GM04504 (cell line): ENCODE measurements at places on chromosomes 13 and 19.

- no peak for DNase-seq
Observed at GRCh38 chr13:103663996-103664395, 597.8 kb upstream of the SLC10A2 start.

GRCh38 chr13:37640499-37640898 lies 41.9 kb upstream of the POSTN start:
- no peak for DNase-seq

DNA sequence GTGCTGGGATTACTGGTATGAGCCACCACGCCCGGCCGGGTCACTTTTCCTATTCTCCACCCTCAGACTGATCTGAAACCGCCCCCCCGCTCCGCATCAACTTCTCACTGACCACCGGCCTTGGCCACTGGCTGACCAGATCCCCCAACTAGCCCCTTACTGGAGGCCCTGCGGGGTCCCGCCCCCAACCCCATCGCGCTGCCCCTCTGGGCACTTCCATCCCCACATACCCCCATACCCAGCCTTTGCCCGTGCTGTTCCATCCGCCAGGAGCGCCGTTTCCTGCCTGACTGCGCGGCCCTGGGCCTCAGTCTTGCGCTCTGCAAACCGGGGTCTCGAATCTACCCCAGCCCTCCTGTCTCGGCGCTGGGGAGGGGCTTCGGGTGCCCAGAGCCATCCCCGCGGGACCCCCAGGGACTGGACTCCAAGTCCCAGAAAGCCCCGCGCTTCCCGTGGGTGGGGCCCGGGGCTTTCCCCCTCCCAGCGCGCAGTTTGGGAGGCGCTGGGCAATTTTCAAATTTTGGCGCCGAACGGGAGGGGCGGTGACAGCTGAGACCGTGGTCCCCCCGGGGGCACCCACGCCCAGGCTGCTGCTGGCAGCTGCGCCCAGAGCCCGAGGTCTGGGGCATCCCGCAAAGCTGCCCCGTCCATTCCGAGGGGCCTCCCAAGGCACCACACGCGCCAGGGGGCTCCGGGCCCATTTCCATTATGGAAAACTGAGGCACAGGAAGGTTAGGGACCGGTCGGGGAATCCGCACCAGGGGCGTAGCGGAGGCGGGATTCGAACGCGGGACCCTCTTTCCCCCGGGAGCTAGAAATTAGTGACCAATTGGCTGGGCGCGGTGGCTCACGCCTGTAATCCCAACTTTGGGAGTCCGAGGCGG lies 5.2 kb upstream of the LMNB2 start:
- no peak for DNase-seq

DNA sequence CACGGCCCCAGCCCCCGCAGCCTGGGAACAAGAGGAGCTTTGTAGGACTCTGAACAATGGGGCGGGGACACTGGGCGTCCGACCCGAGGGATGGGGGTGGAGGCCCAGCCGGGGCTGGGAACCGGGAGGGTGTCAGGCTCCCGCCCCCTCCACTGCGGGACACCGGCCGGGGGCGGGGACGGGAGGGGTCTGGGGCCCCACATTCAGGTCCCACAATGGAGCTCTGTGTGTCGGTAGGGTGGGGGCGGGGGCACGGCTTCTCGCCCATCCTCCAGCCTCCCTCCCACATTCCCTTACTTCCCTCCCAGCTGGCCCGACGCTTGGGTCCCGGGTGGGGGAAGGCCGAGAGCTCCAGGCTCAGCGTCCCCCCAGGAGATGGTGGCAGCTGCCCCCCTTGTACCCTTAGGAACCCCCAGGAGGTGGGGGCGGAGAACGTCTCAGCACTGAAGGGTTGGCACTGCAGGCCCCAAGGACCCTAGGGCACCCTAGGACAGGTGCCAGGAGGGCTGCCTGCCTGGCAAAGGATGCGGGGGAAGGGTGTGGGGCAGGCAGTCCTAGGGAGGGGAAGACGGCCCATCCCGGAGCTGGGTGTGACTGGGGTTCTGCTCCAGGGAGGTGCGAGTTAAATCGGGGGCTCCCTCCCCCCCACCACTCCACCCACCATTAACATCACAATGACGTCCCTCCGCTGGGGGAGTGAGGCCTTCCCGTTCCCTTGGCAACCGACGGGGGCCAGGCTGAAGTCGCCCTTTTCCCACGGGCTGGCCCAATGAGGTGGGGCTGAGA lies 5.3 kb downstream of the TTYH1 start:
- no peak for DNase-seq

- no peak for DNase-seq
Observed at GRCh38 chr13:102774214-102774568, 605 bp upstream of the TEX30 start.

DNA sequence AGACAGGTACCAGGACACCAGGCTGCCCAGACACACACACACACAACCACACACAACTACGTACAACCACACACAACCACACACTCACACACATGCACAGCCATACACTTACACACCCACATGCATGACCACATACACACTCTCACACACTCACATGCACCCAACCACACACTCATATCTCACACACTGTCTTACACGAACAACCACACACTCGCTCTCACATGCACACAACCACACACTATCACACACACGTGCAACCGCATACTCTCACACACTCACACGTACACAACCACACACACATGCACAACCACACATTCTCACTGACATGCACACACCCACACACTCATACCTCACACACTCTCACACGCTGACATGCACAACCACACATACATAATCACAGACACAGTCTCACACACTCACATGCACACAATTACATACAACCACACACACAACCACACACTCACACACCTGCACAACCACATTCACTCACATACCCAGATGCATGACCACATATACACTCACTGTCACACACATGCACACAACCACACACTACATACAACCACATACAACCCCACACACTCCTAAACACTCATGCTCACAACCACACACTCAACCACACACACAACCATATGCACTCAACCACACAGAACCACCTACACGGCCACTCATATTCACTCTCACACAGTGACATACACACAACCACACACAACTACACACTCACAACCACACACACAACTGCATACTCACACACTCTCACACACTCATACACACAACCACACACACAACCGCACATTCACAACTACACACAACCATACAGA lies 7.6 kb upstream of the SLC7A10 start:
- no peak for DNase-seq

DNA sequence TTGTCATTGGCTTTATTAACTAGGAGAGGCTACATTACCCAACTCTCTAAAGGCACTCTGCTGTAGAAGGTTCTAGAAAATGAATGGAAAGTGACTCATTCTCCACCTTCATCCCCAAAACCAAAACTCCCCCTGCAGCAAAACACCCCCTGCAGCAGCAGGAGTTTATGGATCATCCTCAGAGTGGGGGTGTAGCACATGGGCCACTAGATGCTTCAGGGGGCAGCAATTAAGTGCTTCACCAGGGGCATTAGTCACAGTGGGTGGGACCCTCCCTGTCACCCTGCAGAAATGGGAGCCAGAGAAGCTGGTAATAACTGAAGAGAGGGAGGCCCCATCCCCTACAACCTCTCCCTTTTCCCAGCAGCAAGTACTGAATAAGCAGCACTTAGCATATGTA lies 64.5 kb upstream of the MED4 start:
- DNase-seq, result no peak

GRCh38 chr19:46447824-46448223 lies 19.1 kb upstream of the PNMA8C start:
- no peak for DNase-seq

DNA sequence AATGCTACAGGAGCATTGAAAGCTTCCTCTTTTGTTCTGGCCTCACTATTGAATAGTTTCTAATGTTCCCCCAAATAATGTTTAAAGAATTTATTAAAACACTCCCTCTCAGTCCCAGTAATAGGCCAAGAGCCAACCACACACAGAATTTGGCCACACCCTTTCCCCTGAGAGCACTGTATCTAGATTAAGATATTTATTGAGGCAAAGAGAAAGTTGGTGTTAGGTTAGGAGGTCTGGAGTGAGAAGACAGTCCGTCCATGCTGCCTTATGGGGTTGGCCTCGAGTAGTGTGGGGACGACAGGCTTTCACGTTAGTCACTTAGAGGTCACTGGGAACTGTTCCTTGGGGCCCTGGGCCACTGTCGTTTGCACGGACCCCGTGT lies 122.9 kb upstream of the RNF113B start:
- no peak for DNase-seq

GRCh38 chr13:42066542-42066941 lies 18.1 kb downstream of the DGKH start:
- peak; percentile 61 for DNase-seq

- DNase-seq, result peak; percentile 50
Observed at GRCh38 chr13:74678308-74678965, 544.2 kb upstream of the KLF12 start.
